Panc1 (cell line): ENCODE measurements at places on chromosomes 16 and 17. TPM values are rescaled to one million over a fixed set of nuclear protein-coding genes. Genes with fewer than 3 reads are reported as not detected.

DNA sequence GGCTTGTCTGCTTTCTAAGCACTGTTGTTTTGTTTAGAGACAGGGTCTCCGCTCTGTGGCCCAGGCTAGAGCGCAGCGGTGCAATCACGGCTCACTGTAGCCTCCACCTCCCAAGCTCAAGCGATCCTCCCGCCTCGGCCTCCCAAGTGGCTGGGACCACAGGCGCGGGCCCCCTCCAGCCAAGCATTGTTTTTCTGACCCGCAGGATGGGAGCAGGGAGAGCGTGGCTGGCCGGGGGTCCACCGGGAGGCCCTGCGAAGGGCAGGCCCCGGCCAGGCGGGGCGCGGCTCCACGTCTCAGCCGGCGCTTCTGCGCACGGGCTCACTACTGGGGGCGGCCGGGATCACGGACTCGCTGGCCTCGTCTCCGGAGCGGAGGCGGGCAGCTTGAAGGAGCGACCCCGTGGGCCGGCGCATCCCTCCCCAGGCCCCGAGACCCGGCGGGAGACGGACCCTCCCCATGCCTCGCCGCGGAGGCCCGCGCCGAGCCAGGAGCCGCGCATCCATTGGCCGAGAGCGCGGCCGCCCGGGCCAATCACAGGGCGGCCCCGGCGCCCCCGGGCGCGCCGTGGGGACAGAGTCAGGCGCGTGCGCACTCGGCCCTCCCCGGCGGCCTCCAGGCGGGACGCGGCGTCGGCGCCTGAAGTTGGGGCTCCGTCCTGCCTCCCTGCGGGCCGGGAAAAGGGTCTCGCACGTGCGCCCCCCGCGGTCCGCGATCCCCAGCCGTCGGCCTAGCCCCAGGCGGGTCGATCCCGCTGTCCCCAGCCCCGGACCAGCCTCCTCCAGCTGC, 24.9 kb downstream of the ACTG1 start:
- no peak for DNase-seq

- DNase-seq = no peak
These were observed 101.1 kb downstream of the MSI2 start for GRCh38 chr17:57357392-57357784.

DNA sequence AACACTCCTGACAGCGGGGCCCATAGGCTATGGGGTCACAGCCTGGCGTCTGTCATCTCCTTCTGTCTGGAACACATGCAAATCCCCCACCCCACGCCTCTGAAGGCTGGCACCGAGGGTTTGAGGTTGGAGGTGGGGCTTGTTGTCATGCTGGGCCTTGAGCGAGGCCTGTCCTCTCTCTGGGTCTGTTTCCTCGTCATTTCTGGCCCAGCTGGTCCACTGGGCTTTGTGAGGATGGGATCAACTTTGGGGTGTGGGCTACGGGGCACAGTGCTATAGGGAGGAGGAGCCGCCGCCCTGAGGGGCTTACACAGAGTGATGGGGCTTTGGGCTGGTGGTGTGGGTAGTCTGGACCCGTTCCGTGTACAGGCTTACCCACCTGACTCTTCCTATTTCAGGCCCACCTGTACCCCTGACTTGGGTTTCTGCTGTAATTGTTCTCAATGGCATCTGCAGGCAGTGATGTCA, 87.5 kb downstream of the AMFR start:
- no peak for DNase-seq

DNA sequence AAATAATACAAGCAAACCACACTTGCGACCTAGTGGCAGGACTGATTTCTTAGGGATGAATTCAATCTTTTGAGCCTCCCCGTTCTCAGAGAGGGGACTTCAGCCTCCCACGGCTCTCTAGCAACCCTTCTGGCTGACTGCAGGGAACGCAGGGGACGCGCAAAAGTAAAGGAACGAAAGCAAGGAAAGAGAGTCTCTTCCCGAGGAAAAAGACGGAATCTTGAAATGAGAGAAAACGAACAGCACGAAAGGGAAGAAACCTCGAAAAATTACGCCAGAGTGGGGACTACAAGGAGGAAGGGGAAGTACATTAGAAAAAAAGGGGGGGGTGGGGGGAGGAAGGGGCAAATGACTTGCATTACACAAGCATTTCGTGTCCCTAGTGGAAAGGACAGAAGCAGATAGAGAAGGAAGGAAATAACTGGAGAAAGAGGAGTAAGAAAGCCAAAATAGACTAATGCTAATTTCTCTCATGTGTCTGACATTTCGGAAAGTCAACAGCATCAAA, 1.2 kb downstream of the GRB2 start:
- DNase-seq = peak; percentile 62

DNA sequence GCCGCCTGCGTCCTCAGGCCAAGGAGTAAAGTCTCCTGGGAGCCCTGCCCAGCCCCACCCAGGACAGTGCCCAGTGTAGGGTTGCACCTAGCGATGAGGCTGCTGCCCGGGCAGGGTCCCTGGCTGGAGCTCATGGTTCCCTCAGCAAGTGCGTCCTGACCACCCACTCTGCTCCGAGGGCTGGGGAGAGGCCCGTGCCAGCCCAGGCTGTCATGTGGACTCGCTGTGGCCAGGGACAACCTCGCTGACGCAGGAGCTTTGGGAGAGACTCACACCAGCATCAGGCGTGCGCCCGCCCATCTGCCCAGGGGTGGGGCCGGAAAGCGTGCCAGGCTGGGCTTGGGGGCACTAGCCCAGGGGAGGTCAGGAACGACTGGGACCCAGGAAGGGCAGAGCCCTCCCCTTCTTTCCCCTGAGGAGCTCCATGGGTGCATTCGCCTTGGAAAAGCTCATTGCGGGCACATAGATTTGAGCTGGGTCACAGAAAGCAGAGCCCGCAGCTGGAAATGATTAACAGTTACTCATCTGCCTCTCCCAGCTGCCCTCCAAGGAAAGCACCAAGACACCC, 19.7 kb downstream of the DPEP1 start:
- no peak for DNase-seq

GRCh38 chr17:81840826-81841778, 6.3 kb upstream of the PPP1R27 start:
- no peak for DNase-seq

DNA sequence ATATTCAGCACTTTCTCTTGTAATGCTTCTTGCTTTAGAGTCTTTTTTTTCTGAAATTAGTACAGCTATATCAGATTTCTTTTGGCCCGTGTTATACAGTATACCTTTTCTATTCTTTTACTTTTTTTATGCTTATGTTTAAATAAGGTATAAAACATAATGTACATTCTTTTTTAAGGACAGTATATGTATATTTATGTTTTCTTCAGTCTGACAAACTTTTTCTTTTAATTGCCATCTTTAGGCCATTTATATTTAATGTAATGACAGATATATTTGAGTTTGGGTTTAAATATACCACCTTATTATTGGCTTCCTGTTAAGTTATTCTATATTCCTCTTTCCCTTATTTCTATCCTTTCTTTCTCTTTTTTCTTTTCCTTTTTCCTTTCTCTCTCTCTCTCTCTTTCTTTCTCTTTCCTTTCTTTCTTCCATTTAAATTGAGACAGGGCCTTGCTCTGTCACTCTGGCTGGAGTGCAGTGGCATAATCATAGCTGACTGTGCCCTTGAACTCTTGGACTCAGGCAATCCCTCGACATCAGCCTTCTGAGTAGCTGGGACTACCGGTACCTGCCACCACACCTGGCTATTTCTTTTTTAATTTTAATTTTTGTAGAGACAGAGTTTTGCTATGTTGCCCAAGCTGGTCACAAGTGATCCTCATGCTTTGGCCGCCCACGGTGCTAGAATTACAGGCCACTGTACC, 61.7 kb downstream of the WWOX start:
- no peak for DNase-seq

- DNase-seq = no peak
These were observed 361.0 kb upstream of the PMFBP1 start for GRCh38 chr16:72532906-72533410.

DNA sequence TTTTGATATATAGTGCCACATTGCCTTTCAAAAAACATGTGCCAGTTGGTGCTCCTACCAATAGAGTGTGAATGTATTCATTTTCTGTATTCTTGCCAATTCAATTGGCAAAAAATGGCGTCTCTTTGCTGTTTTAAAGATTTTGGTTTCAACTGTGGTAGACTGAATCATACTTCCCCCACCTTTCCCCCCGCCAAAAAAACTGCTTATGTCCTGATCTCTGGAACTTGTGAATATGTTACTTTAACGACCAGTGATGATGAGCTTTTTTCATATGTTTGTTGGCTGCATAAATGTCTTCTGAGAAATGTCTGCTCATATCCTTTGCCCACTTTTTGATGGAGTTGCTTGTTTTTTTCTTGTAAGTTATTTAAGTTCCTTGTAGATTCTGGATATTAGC, 325.1 kb upstream of the KCNJ16 start:
- no peak for DNase-seq

DNA sequence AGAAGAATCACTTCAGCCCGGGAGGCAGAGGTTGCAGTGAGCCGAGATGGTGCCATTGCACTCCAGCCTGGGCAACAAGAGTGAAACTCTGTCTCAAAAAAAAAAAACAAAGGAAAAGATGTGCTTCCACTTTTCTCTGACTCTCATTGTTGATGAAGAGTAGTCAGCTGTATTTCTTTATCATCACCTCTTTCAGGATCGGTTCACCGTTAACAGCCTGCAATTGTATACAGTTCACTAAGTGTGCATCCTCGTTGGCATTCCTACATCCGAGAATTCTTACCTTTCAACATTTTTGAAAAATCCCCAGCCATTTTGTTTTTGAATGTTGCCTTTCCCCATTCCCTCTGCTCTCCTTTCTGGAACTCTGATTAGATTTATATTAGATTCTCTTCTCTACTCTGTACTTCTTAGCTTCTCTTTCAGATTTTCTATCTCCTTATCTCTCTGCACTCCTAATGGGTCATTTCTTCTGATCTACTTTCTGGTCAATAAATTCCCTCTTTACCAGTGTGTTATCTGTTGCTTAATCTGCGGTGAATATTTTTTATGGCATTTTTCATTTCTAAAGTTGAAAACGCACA, 26.9 kb upstream of the ZC3H18 start:
- DNase-seq = no peak

DNA sequence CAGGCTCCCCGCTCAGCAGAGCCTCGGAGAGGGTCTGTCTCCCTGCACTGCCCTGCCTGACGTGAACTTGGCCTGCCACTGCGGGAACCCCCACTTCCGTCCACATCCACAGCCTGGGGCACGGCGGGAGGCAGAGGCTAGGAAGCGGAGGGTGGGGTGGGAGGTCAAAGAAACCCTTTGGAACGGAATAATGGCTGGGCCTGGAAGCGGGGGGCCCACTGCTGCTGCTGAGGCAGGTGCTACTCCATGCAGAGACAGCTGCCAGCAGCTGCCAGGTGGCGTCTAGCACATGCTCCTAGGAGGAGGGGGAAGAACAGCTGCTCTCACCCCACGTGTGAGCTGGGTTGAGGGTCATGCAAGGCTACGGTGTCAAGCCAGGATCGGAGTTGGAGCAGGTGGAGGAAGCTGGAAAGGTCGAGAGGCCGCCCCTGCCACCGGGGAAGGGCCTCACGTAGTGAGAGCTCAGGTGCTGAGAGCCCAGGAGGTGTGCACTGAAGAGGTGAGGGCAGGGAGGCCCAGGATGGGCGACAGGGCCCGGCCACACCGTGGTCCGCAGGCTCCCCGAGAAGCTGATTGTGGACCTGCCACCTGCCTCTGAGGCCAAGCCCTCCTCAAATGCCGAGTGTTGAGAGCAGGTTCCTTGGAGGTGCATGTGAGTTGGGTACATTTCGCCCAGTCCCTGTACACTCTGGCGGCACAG, 9.8 kb downstream of the FSCN2 start:
- DNase-seq = no peak

DNA sequence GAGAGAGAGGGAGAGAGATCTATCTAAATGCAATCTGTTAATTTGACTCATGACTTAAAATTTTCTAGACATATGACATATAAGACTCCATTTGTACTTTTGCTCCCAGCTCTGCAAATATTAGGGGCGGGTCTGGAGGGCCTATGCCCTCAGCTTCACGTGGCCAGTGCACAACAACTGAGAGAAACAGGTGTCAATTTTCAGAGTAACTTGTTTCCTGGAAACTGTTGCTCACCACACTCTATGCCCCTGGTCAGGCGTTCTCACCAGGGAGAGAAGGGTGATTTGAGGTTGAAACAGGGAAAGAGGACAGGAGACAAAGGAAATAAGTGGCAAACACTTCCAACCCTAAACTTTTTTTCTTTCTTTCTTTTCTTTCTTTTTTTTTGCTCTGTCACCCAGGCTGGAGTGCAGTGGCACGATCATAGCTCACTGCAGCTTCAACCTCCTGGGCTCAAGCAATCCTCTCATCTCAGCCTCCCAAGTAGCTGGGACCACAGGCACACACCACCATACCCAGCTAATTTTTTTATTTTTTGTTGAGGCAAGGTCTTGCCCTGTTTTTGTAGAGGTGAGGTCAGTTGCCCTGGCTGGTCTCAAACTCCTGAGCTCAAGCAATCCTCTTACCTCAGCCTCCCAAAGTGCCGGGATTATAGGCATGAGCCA, 270.0 kb downstream of the SLC39A11 start:
- no peak for DNase-seq

GRCh38 chr16:10896165-10896564, 19.2 kb downstream of the CIITA start:
- DNase-seq = no peak

GRCh38 chr17:7403043-7403726, 712 bp downstream of the TMEM256 start:
- no peak for DNase-seq

DNA sequence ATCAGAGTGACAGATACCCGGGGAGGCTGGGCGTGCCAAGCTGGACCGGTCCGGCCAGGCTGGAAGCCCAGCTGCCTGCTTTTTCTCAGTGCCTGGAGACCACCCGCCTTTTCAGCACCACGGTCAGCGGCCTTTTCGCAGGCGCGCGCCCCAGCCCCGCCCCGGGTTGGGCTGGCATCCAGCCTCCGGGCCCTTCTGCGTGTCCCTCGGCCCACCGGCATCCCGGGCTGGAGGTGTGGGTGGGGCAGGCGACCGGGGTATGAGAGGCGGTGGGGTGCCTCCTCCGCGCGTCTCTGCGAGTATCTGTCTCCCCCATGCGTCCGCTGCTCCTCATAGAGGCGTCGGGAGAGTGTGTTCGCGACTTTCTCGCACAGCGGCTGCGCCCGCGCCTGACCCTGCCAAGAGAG, 102.5 kb downstream of the MRM1 start:
- DNase-seq = no peak

GRCh38 chr17:16917671-16918394, 54.1 kb downstream of the TNFRSF13B start:
- DNase-seq = no peak

The TBX6 gene
- 0.46 TPM for total RNA-seq

The ATP2C2 gene
- total RNA-seq = 0.67 TPM

The OR1A1 gene
- total RNA-seq = not detected

The CBX2 gene
- 9.0 TPM for total RNA-seq

The OR1F1 gene
- total RNA-seq = 0.26 TPM

The NOMO2 gene
- total RNA-seq = 293 TPM

The RAP1GAP2 gene
- 10.0 TPM for total RNA-seq

The PRKCB gene
- total RNA-seq = 0.41 TPM

The ZNF23 gene
- 5.2 TPM for total RNA-seq

The ATP6V0D1 gene
- 70.8 TPM for total RNA-seq
